ENCODE measurements at places on chromosomes 3 and 15.

DNA sequence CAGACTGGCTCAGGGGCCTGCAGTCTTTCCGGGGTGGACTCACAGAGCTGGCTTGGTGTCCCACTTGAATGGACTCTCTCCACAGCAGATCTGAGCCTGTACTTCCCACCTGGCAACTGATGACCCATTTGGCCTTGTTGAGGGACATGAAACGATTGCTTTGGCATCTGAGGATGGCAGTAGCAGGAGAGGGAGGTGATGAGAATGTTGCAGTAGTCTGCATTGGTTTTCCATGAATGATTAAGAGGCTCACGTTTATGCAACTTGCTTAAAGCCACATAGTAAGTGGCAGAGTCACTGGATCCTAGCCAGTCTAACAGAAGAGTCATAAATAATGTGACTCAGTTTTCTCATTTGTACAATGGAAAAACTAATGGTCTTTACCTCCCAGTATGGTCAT, 21.9 kb downstream of the IL20RB start:
- H3K27ac ChIP-seq: peak overlapping the region; percentile 9
- DNase-seq: no peak
- H3K36me3 ChIP-seq: no peaks in the 10 kb centered on the region
- H3K4me1 ChIP-seq: peaks cover 9% of the 10 kb centered on the region

GRCh38 chr3:156149876-156150275, 29.5 kb downstream of the KCNAB1 start:
- H3K36me3 ChIP-seq: no peaks in the 10 kb centered on the region
- H3K27ac ChIP-seq: no peak overlapping the region
- H3K27me3 ChIP-seq: peaks cover 8% of the 10 kb centered on the region
- no peak for DNase-seq
- no peaks in the 10 kb centered on the region for H3K4me1 ChIP-seq
- H3K4me3 ChIP-seq: no peak overlapping the region

GRCh38 chr15:80946576-80946975, 43.0 kb downstream of the MESD start:
- H3K36me3 ChIP-seq: peaks cover 31% of the 10 kb centered on the region
- H3K4me1 ChIP-seq: no peaks in the 10 kb centered on the region
- no peak overlapping the region for H3K4me3 ChIP-seq
- no peak overlapping the region for H3K27ac ChIP-seq
- no peaks in the 10 kb centered on the region for H3K27me3 ChIP-seq
- DNase-seq: no peak

- no peaks in the 10 kb centered on the region for H3K27me3 ChIP-seq
- no peaks in the 10 kb centered on the region for H3K4me1 ChIP-seq
- H3K27ac ChIP-seq: no peak overlapping the region
Measured at GRCh38 chr15:29090617-29091466, 178.8 kb downstream of the NSMCE3 start.

GRCh38 chr15:79310612-79310984, 314 bp upstream of the TMED3 start:
- H3K27ac ChIP-seq: no peak overlapping the region
- peaks cover 29% of the 10 kb centered on the region for H3K36me3 ChIP-seq
- DNase-seq: no peak
- H3K4me1 ChIP-seq: peaks cover 30% of the 10 kb centered on the region
- H3K4me3 ChIP-seq: peak overlapping the region; percentile 91

- no peaks in the 10 kb centered on the region for H3K36me3 ChIP-seq
- no peak overlapping the region for H3K27ac ChIP-seq
Measured at GRCh38 chr3:35254917-35255316, 384.4 kb upstream of the ARPP21 start.

DNA sequence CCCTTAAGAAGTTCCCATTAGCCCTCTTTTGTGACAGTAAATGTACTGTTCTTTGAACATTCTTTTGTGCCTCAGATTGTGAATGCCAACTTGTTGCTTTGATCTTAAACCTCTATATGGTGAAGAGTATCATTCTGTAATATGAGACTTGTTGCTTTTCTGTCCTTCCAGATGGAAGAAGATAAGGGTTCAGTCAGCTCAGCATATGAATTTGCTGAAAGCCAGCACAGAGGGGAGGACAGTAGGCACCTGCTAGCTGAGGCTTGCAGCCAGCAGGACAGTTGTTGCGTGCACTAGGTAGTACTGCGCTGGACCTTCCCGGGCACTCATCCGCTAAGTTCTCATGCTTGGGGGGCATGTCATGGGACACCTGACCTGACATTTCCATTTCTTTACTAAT, 74.7 kb downstream of the DCUN1D1 start:
- H3K27ac ChIP-seq: no peak overlapping the region
- peaks cover 6% of the 10 kb centered on the region for H3K4me1 ChIP-seq
- H3K4me3 ChIP-seq: no peak overlapping the region

GRCh38 chr15:85164841-85165466, 183.3 kb downstream of the PDE8A start:
- H3K27me3 ChIP-seq: no peaks in the 10 kb centered on the region
- H3K4me3 ChIP-seq: no peak overlapping the region
- no peaks in the 10 kb centered on the region for H3K36me3 ChIP-seq
- DNase-seq: no peak

- H3K36me3 ChIP-seq: peaks cover 5% of the 10 kb centered on the region
- no peak overlapping the region for H3K4me3 ChIP-seq
- DNase-seq: no peak
- H3K27ac ChIP-seq: no peak overlapping the region
- no peaks in the 10 kb centered on the region for H3K27me3 ChIP-seq
- H3K4me1 ChIP-seq: no peaks in the 10 kb centered on the region
Measured at GRCh38 chr15:51793521-51794305, 35.7 kb upstream of the TMOD3 start.

DNA sequence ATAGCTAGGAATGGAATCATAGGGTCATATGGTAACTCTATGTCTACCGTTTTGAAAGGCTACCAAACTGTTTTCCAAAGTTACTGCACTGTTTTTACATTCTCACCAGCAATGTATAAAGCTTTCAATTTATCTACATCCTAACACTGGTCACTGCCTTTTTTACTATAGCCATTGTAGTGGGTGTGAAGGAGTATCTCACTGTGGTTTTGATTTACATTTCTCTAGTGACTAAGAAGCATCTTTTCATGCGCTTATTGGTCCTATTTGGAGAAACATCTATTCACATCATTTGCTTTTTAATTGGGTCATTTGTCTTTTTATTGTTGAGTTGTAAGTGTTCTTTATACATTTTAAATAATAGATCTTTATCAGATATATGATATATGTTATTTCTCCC, 53.3 kb downstream of the PIK3R4 start:
- no peaks in the 10 kb centered on the region for H3K4me1 ChIP-seq
- no peak for DNase-seq
- no peak overlapping the region for H3K4me3 ChIP-seq

DNA sequence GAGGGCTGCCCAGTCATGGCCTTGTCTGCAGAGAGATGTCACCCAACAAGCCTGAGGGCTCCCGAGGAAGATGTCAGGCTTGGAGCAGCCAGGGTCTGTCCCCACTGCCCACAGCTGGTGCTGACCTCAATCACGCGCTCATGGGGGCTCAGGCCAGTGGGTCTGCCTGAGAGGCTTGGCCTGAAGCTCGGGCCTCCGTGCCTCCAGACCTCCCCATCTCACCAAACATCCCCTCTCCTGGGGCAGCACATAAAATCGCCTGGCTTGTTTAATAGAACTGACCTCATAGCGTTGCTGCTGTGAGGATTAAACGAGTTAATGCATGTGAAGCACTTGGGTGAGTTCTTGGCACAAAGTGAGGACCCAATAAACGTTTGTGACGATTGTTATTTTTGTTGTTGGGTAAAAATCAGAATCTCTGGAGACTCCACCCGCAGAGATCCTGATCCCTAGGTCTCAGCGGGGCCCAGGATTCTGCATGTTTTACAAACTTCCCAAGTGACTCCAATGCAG, 3.5 kb downstream of the LRRC15 start:
- peaks cover 12% of the 10 kb centered on the region for H3K27me3 ChIP-seq
- no peak overlapping the region for H3K27ac ChIP-seq
- no peaks in the 10 kb centered on the region for H3K36me3 ChIP-seq

DNA sequence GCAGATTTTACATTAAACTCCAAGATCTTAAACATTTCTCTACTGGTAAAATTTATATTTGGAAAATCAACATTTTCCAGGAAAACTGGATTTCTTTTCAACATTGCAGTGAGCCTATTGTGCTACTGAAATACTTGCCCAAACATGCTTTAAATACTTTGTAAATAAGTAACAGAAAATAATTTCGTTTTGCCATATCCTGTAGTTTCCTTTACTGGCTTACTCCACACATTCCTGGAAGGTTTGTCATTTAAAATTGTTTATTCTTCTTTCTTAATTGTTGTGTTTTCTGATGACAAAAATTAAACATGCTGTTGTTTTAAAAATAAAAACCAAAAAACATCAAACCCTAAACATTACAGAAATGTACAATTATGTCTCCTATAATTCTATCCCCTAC, 22.0 kb downstream of the ACAD11 start:
- no peak for DNase-seq
- H3K27ac ChIP-seq: no peak overlapping the region
- no peak overlapping the region for H3K4me3 ChIP-seq
- H3K36me3 ChIP-seq: peaks cover 12% of the 10 kb centered on the region

- no peak overlapping the region for H3K27ac ChIP-seq
- no peak overlapping the region for H3K4me3 ChIP-seq
- H3K36me3 ChIP-seq: no peaks in the 10 kb centered on the region
- DNase-seq: no peak
Measured at GRCh38 chr3:182609575-182610156, 183.6 kb upstream of the ATP11B start.

DNA sequence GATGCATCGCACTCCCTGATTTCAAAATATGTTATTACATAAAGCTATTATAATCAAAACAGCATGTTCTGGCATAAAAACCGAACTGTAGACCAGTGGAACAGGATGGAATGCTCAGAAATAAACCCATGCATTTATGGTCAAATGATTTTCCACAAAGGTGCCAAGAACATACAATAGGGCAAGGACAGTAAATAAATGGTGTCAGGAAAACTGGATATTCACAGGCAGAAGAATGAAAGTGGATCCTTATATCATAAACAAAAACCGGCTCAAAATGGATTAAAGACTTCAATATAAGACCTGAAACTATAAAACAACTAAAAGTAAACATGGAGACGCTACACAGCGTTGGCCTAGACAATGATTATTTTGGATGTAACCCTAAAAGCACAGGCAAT, 22.6 kb downstream of the USP50 start:
- no peaks in the 10 kb centered on the region for H3K36me3 ChIP-seq
- no peak for DNase-seq
- H3K4me1 ChIP-seq: no peaks in the 10 kb centered on the region
- no peak overlapping the region for H3K4me3 ChIP-seq
- H3K27me3 ChIP-seq: no peaks in the 10 kb centered on the region

- no peak overlapping the region for H3K4me3 ChIP-seq
- H3K4me1 ChIP-seq: no peaks in the 10 kb centered on the region
- H3K27ac ChIP-seq: no peak overlapping the region
- no peaks in the 10 kb centered on the region for H3K27me3 ChIP-seq
Measured at GRCh38 chr15:27681038-27681437, 418.1 kb downstream of the OCA2 start.

DNA sequence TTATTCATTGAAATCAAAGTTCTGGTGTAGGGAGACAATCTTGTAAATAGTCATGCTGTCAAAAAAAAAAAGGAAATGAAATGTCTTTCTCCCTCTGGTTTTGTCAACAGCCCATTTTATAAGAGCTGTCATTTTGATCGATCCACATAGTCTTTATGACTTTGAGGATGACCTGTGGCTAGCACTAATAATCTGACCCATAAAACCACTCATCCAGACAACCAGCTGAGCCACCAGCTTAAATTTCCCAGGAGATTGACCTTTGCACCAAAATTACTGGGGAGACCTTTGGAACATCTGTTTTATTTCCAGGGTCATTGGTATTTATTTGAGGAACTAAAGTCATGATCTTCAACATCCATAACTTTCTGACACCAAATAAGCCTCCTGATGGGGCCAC, 98.5 kb upstream of the MME start:
- no peaks in the 10 kb centered on the region for H3K4me1 ChIP-seq
- no peak overlapping the region for H3K4me3 ChIP-seq
- no peaks in the 10 kb centered on the region for H3K36me3 ChIP-seq
- no peak for DNase-seq

GRCh38 chr3:83122774-83123350, 1361.4 kb upstream of the GBE1 start:
- no peak overlapping the region for H3K4me3 ChIP-seq
- no peaks in the 10 kb centered on the region for H3K36me3 ChIP-seq
- no peaks in the 10 kb centered on the region for H3K4me1 ChIP-seq
- H3K27me3 ChIP-seq: no peaks in the 10 kb centered on the region
- no peak overlapping the region for H3K27ac ChIP-seq

- H3K27ac ChIP-seq: no peak overlapping the region
Measured at GRCh38 chr3:58899159-58899952, 150.5 kb downstream of the CFAP20DC start.

Data from DND-41 (cell line).